ENCODE measurements at places on chromosomes 3 and 15.

GRCh38 chr3:120067083-120067482 is 27.2 kb downstream of the GSK3B start:
- no peak for DNase-seq

DNA sequence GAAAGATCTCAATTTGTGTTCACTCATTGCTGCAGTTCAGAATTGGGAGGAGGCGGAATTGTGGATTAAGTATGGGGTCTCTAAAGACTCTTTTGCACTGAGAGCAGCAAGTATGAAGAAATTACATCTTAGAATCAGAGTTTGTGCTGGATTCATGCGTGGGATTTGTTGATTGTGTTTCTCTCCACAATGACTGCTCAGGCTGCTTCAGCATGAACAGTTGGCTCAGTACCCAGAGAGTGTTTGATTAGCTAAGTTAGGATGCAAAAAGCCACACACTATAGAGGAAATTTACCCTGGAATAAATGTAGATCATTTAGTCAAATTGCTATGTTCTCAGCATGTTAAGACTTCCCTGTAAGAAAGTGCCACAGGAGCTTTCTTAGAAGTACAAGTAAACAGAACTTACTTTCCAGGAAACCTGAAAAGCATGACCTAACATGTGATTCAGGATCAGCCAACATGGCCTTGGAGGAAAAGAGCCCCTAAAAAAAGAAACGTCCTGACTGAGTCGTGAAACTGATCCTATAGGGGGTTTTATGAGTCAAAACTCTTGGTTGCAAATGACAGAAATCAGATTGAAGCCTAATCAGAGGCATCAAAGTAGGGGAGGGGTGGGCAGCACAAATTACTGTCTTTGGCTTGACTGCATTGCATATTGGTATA is 32.6 kb downstream of the HHLA2 start:
- no peak for DNase-seq

- DNase-seq = no peak
Observed at GRCh38 chr15:81280696-81281455, 43.1 kb downstream of the STARD5 start.

DNA sequence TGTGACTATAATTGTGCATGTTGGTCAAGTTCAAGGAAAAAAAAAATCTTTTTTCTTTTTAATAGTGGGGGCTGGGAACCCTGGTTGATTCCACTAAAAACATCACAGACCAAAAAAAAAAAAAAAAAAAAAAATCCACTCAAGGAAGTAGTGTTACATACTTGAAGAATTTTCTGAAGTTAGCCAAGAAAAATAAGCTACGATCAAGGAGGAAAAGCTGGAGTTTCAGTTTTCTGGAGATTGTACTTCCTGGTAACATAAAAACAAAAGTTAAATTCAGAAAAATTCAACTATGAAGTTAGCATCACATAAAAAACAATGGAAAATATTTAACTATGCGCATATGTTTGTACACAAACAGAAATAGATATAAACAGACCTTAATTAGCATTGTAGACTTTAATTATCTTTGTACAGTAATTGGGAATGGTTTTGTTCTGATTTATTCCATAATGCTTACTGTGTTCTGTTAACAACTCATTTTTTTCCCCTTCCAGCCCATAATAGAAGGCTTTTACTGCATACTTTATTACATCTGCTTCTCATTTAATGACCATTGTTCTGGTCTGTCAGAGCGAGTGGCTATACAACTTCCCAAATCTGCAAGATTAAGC is 194.3 kb downstream of the RORA start:
- DNase-seq = no peak

GRCh38 chr3:74550686-74551085 is 63.8 kb downstream of the CNTN3 start:
- DNase-seq = no peak

DNA sequence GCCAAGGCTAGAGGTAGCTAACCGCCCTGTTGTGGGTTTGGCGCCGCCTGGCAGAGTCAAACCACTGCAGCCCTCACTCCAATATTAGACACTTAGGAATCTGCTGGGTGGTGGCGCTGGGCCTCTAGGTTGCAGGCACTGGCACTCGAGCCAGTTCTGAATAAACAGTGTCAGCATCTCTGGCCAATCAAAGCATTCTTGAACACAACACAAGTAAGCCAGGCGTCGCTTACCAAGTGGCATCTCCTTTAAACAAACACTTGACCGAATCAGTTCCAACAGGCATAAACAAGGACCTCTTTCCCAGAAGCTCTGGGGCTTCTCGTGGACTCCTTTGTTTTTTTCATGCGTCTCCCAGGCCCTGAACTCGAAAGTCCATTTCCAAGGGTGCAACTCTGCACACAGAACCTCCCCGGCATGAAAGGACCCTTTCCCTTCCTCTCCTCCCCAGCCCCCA is 82.3 kb downstream of the LRIG1 start:
- DNase-seq = no peak

GRCh38 chr15:42832576-42832975 is 88.0 kb downstream of the TTBK2 start:
- no peak for DNase-seq

- no peak for DNase-seq
Observed at GRCh38 chr15:49877117-49877872, 241.7 kb downstream of the ATP8B4 start.

DNA sequence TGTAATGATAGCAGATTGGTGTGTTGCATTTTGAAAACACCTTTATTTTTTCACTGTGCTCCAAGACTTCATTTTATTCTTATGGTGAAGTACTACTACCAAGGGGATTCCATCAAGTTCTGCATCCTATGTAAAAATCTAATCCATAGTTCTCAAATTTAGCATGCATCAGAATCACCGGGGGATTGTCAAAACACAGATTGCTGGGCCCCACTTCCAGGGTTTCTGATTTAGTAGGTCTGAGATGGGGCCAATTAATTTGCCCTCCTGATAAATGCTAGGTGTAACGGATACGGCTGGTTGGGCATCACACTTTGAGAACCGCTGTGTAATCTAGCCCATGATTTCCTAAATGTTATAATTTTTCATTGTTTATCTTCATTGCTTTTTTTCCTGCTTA is 692 bp downstream of the ZWILCH start:
- DNase-seq = no peak
